ENCODE measurements at places on chromosomes 6 and 20. TPM values are rescaled to one million over a fixed set of nuclear protein-coding genes. Genes with fewer than 3 reads are reported as not detected.
A peak's percentile ranks its signal among the peaks of the same experiment; 100 is the strongest.

- H3K4me3 ChIP-seq, result no peak overlapping the region
- DNase-seq, result no peak
- H3K27me3 ChIP-seq, result no peaks in the 10 kb centered on the region
- no peaks in the 10 kb centered on the region for H3K4me1 ChIP-seq
These were observed 241.9 kb downstream of the ADGRB3 start for GRCh38 chr6:68876792-68877493.

- DNase-seq, result no peak
- H3K36me3 ChIP-seq, result no peaks in the 10 kb centered on the region
- no peak overlapping the region for H3K27ac ChIP-seq
- H3K27me3 ChIP-seq, result peaks cover 2% of the 10 kb centered on the region
- H3K4me3 ChIP-seq, result no peak overlapping the region
These were observed 3.5 kb downstream of the LHFPL5 start for GRCh38 chr6:35808688-35809087.

- H3K4me1 ChIP-seq, result no peaks in the 10 kb centered on the region
- no peak overlapping the region for H3K4me3 ChIP-seq
- no peaks in the 10 kb centered on the region for H3K27me3 ChIP-seq
- no peak for DNase-seq
- H3K27ac ChIP-seq, result no peak overlapping the region
These were observed 219.8 kb upstream of the MANEA start for GRCh38 chr6:95357380-95358020.

GRCh38 chr6:143135325-143135724 is 74.6 kb downstream of the AIG1 start:
- H3K4me3 ChIP-seq, result no peak overlapping the region
- no peaks in the 10 kb centered on the region for H3K27me3 ChIP-seq
- no peak overlapping the region for H3K27ac ChIP-seq
- no peaks in the 10 kb centered on the region for H3K4me1 ChIP-seq
- DNase-seq, result no peak

DNA sequence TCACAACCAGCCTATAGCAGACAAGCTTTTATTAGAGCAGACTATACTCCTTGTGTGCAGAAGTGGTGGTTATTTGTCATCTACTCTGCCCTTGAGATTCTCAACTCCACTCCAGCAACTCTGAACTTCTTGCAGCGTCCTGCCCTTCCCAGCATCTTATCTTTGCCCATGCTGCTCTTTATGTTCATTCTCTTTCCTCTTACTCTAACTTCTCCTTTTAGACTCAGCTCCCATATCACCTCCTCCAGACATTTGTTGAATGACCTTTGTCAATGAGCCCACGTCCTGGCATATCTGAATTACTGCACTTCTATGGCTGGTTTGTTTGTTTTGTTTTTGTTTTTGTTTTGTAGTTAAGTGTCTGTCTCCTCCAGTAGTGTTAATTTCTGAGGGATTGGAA is 81.2 kb downstream of the KCNQ5 start:
- no peak for DNase-seq
- no peaks in the 10 kb centered on the region for H3K4me1 ChIP-seq
- H3K27ac ChIP-seq, result no peak overlapping the region
- H3K36me3 ChIP-seq, result no peaks in the 10 kb centered on the region
- no peak overlapping the region for H3K4me3 ChIP-seq

DNA sequence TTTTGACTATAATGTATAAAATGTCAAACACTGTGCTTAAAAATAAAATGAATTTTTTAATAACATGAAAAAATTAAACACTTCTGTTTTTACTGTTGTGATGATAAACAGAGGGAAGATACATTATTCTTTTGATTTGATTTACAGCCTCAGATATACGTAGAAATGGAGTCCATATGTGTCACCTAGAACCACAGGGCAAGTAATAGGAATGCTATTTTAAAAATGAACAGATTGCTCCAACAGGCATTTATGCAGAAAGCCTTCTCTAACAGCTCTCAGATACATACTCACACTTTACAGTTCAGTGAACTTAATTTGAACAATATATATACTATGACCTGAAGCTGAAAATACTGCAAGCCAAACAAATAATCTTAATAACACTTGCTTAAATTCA is 1551.0 kb downstream of the GRIK2 start:
- no peaks in the 10 kb centered on the region for H3K27me3 ChIP-seq
- no peaks in the 10 kb centered on the region for H3K36me3 ChIP-seq
- no peak for DNase-seq
- no peaks in the 10 kb centered on the region for H3K4me1 ChIP-seq
- H3K27ac ChIP-seq, result no peak overlapping the region

GRCh38 chr6:2765896-2766766 is 938 bp downstream of the WRNIP1 start:
- peak overlapping the region; percentile 76 for H3K4me3 ChIP-seq
- peak; percentile 32 for DNase-seq
- no peaks in the 10 kb centered on the region for H3K27me3 ChIP-seq

DNA sequence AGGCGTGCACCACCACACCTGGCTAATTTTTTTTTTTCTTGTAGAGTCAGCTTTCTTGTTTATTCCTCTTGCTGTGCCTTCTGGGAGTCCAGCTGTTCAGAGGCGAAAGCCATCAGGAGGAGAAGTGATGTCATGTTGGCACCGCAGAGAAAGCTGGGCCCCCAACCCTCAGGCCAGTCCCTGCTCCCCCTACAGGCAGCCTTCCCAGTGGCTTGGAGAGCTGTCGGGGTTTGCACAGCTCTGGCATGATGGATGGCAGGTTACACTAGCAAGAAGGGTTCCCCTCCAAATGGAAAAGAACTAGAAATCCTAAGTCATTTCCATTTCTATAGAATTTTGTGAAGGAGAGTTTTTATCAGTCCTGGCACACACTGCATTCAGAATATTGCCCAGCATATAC is 72.6 kb downstream of the C6orf52 start:
- H3K36me3 ChIP-seq, result no peaks in the 10 kb centered on the region
- H3K4me1 ChIP-seq, result no peaks in the 10 kb centered on the region
- no peak overlapping the region for H3K4me3 ChIP-seq
- no peak overlapping the region for H3K27ac ChIP-seq
- no peaks in the 10 kb centered on the region for H3K27me3 ChIP-seq

GPLD1 gene
- 0.31 TPM for total RNA-seq

TUBB2B gene
- 0.54 TPM for total RNA-seq

MYCT1 gene
- 1.0 TPM for total RNA-seq

RPS6KA2 gene
- total RNA-seq, result 4.5 TPM

CARMIL1 gene
- total RNA-seq, result 2.6 TPM
